ENCODE measurements at places on chromosomes 4 and X. TPM values are rescaled to one million over a fixed set of nuclear protein-coding genes. Genes with fewer than 3 reads are reported as not detected.

DNA sequence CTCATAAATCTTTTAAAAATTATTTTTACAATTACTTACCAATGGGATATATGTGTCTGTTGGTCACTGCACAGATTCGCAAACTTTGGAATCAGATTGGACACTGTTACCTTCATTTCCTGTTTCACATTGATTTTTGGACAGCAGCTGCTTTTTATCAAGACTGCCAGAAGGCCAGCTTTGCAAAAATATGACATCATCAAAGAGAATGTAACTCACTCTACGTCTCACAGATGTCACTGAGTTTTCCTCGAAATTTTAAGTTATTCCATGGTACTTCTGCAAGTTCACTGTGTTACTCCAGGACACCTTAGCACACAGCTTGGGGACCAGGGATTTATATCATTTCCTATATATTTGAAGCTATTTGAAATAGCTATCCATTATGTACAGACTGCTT, 31.8 kb upstream of the MAGEB2 start:
- H3K27ac ChIP-seq = no peak overlapping the region
- no peak overlapping the region for H3K4me3 ChIP-seq
- no peaks in the 10 kb centered on the region for H3K27me3 ChIP-seq
- no peaks in the 10 kb centered on the region for H3K36me3 ChIP-seq
- no peaks in the 10 kb centered on the region for H3K4me1 ChIP-seq

Gene TNIP3
- total RNA-seq = not detected

Gene ATP10D
- 22.1 TPM for total RNA-seq

DNA sequence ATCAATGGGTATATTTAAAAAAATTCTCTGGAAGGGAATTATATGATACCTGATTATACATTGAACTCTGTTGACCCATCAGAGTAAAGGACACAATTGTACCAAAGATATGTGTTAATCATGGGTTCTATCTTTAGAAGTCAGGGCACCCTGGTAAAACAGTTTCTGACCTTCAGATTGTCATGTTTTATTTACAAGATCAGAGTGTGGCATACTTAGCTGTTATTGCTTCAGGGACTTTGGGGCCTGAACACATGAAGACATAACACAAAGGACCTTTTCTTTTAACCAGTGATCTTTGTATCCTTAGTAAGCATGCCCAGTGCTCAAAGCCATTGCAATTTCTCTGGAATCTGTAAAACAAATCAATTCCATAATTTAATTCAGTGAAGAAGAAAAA, 204.8 kb upstream of the RPS6KA3 start:
- no peaks in the 10 kb centered on the region for H3K4me1 ChIP-seq
- H3K4me3 ChIP-seq = no peak overlapping the region
- H3K36me3 ChIP-seq = no peaks in the 10 kb centered on the region
- no peak for DNase-seq
- H3K27ac ChIP-seq = no peak overlapping the region

DNA sequence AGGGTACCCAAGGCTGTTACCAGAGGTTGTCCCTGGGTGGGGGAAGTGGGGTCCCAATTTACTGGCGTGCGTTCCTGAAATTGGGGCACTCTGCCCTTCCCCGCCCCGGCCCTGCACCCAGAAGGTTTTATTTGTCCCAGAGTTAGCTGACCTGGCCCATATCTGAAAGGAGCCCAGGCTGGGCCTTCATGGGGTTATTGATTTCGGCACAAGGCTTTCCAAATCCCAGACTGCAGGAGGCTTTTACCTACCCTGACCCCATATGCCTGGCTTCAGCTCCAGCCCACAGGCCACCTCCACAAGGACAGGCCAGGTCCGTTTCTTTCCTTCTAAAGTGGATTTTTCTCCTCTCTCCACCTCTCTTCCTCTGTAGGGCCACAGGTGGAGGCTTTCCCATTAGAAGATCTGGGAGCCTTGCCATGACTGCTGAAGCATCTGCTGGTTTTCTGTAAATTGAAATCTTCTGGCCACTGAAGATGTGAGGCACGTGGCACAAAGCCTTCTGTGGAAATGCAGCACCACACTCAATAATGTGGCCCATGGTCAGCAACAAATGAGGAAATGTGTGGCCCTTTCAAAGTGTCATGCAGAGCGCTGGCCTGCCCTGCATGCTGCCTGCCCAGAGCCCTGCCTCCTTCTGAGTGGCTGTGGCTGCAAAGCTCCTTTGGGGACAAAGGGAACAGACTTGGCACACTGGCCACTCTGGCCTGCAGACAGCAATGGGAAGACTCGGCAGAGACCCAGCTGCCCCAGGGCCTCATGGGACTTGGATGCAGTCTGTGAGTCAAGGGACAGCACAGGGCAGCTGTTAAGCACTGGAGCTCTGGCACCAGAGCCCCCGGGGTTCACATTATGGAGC, 43.1 kb upstream of the MTM1 start:
- DNase-seq = no peak
- no peaks in the 10 kb centered on the region for H3K27me3 ChIP-seq
- H3K4me1 ChIP-seq = no peaks in the 10 kb centered on the region
- H3K4me3 ChIP-seq = no peak overlapping the region
- H3K27ac ChIP-seq = peak overlapping the region; percentile 7

Gene CSAG1
- not detected for total RNA-seq

Gene CPXCR1
- not detected for total RNA-seq

- H3K4me1 ChIP-seq = no peaks in the 10 kb centered on the region
- H3K27me3 ChIP-seq = no peaks in the 10 kb centered on the region
- H3K4me3 ChIP-seq = no peak overlapping the region
- no peak overlapping the region for H3K27ac ChIP-seq
Measured at GRCh38 chr4:41957634-41958033, 22.4 kb downstream of the TMEM33 start.

Gene MMRN1
- 109 TPM for total RNA-seq

DNA sequence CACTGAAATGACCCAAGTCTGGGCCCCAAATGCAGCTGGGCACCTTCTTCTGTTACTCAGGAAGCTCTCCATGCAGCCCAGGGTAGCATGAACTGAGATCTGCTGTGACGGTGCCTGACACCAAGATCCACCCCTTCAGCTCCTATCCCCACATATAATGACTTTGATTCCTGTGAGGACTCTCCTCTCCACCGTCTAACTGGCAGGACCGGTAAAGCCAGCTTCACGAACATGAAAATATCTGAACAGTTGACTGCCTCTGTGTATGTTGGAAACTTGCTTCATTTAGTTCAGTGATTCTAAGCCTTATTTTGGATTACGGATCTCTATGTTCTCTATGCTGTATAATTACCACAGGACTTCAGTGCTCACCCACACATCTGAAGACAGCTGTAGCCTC, 115.5 kb upstream of the TMEM150C start:
- H3K27me3 ChIP-seq = no peaks in the 10 kb centered on the region
- no peaks in the 10 kb centered on the region for H3K36me3 ChIP-seq
- H3K4me3 ChIP-seq = no peak overlapping the region
- no peaks in the 10 kb centered on the region for H3K4me1 ChIP-seq

GRCh38 chr4:100894339-100894870, 376.6 kb upstream of the EMCN start:
- H3K36me3 ChIP-seq = no peaks in the 10 kb centered on the region
- H3K4me3 ChIP-seq = no peak overlapping the region
- no peak overlapping the region for H3K27ac ChIP-seq
- no peak for DNase-seq

Gene TIGD4
- not detected for total RNA-seq

- no peak for DNase-seq
- H3K27me3 ChIP-seq = no peaks in the 10 kb centered on the region
- no peaks in the 10 kb centered on the region for H3K36me3 ChIP-seq
Measured at GRCh38 chrX:32877592-32877991, 333.8 kb downstream of the DMD start.

Gene TXLNG
- total RNA-seq = 3.9 TPM

Gene PIN4
- 3.6 TPM for total RNA-seq

Gene GRPR
- total RNA-seq = 1.7 TPM

Gene SOX3
- total RNA-seq = not detected

GRCh38 chr4:138639018-138639741, 376.4 kb upstream of the NOCT start:
- no peak for DNase-seq
- no peak overlapping the region for H3K4me3 ChIP-seq
- no peak overlapping the region for H3K27ac ChIP-seq
- no peaks in the 10 kb centered on the region for H3K27me3 ChIP-seq

DNA sequence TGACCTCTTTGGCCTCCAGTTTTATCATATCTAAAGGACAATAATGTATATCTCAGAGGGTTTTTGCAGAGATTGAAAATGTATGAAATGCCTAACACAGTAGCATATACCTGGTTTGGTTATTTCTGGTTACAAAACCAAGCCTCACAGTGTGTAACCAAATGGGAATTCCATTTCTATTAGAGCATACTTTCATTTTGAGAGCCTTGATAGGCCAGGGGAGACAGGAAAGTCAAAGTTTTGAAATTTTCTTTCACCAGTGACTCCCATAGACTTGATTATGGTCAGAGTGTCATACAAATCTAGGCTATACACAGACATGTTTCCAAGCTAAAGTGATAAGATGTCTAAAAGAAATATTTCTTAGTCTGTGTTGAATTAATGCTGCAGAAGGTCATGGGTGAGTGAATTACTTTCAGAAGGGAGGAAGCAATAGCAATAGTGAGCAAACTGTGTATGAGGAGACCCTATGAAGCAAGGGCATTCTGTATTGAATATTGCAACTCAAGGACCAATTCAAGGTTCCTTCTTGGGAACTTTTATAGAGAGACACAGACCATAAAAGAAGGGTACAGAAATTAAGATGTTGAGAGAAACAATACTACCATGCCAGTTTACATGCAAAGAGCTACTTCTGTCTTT, 151.1 kb downstream of the PDE5A start:
- H3K27ac ChIP-seq = no peak overlapping the region
- H3K27me3 ChIP-seq = no peaks in the 10 kb centered on the region
- no peaks in the 10 kb centered on the region for H3K4me1 ChIP-seq
- no peak overlapping the region for H3K4me3 ChIP-seq

DNA sequence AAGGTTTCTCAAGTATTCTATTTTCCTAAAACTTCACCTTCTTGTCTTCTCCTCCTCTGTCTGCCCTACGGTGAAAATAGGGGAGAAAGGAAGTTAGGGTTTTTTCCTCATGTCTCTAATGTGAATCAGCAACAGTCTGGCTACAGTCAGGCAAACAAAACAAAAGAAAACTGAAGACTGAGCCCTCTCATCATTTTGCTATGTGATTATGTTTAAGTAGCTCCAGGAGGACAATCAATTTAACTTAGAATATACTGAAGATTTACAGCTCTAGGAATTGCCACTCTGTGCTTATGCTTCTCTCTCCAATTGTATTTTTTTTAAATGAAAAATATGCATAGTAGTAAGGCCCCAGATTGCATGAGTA, 316.2 kb downstream of the GPAT3 start:
- H3K27me3 ChIP-seq = no peaks in the 10 kb centered on the region
- no peak overlapping the region for H3K27ac ChIP-seq
- H3K36me3 ChIP-seq = no peaks in the 10 kb centered on the region
- H3K4me1 ChIP-seq = no peaks in the 10 kb centered on the region
- DNase-seq = no peak

Gene IRS4
- not detected for total RNA-seq

DNA sequence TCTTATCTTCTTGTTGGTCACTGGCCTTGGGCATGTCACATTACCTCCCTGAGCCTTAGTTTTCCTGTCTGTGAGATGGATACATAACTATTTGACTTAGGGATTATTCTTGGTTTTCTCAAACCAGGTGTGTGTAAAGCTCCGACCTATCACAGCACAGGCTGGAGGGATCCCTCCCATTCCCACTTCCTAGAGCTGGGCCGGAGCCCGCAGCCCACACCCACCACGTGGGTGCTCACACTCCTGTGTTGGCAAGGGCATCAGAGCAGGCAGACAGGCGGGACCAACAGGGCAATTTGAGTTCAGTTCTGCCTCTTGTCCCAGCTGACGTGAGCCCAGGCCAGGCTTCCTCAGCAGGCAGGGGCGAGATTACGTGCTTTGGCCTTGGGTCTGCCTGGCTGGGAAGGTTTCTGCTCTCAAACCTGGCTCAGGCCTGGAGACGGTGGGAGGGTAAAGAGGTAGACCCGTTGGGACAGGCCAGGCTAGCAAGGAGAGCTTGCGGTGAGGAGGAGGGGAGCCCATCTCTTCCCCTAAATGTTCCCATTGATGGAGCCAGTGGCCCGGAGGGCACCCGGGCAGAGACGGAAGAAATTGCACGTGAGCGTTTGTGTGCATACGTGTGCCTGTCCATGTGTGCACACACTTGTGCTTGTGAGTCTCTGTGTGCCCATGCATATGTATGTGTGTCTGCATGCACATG, 734 bp upstream of the SH3TC1 start:
- H3K36me3 ChIP-seq = no peaks in the 10 kb centered on the region
- DNase-seq = no peak
- H3K27me3 ChIP-seq = no peaks in the 10 kb centered on the region
- H3K27ac ChIP-seq = peak overlapping the region; percentile 64
- peaks cover 15% of the 10 kb centered on the region for H3K4me1 ChIP-seq
- no peak overlapping the region for H3K4me3 ChIP-seq

GRCh38 chr4:12545812-12546211, 938.3 kb downstream of the RAB28 start:
- H3K4me3 ChIP-seq = no peak overlapping the region
- no peaks in the 10 kb centered on the region for H3K27me3 ChIP-seq
- no peaks in the 10 kb centered on the region for H3K4me1 ChIP-seq
- no peak overlapping the region for H3K27ac ChIP-seq
- no peak for DNase-seq

Gene CLNK
- not detected for total RNA-seq

DNA sequence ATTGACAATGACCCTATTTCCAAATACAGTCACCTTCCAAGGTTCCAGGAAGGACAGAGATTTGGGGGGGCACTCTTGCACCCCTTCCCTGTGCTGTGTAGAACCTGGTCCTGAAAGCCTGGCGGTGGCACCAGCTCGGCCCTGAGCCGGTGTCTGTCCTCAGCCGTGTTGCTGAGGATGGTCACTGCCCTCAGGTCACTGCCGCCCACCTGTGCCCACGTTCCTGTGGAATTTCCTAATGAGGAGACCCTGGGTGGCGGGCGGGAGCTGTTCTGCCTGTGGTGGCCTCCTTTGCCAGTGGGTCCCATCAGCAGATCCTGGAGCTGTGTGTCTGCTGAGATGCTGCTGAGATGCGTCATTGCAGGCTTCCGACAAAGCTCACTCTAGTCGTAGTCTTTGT, 32.9 kb downstream of the NELFA start:
- H3K27ac ChIP-seq = no peak overlapping the region
- H3K4me3 ChIP-seq = no peak overlapping the region
- H3K4me1 ChIP-seq = no peaks in the 10 kb centered on the region
- no peaks in the 10 kb centered on the region for H3K27me3 ChIP-seq
- peaks cover 78% of the 10 kb centered on the region for H3K36me3 ChIP-seq

Gene PFKFB1
- not detected for total RNA-seq

Gene SLITRK2
- not detected for total RNA-seq

- no peak overlapping the region for H3K4me3 ChIP-seq
- peaks cover 11% of the 10 kb centered on the region for H3K36me3 ChIP-seq
- no peaks in the 10 kb centered on the region for H3K27me3 ChIP-seq
- no peaks in the 10 kb centered on the region for H3K4me1 ChIP-seq
- DNase-seq = no peak
Measured at GRCh38 chrX:9503261-9503660, 38.4 kb downstream of the TBL1X start.

GRCh38 chr4:147717878-147718277, 14.0 kb upstream of the ARHGAP10 start:
- H3K27me3 ChIP-seq = no peaks in the 10 kb centered on the region
- no peaks in the 10 kb centered on the region for H3K36me3 ChIP-seq
- H3K27ac ChIP-seq = no peak overlapping the region
- no peaks in the 10 kb centered on the region for H3K4me1 ChIP-seq
- DNase-seq = no peak

GRCh38 chrX:114962209-114962608, 55.2 kb downstream of the IL13RA2 start:
- H3K27ac ChIP-seq = no peak overlapping the region
- no peak for DNase-seq
- no peaks in the 10 kb centered on the region for H3K27me3 ChIP-seq
- no peaks in the 10 kb centered on the region for H3K36me3 ChIP-seq
- H3K4me1 ChIP-seq = peaks cover 4% of the 10 kb centered on the region

GRCh38 chrX:75582511-75582910, 59.7 kb upstream of the ZDHHC15 start:
- H3K4me3 ChIP-seq = no peak overlapping the region
- H3K36me3 ChIP-seq = peaks cover 2% of the 10 kb centered on the region
- no peaks in the 10 kb centered on the region for H3K27me3 ChIP-seq
- no peak for DNase-seq
